ENCODE measurements at places on chromosomes 11 and 22. TPM values are rescaled to one million over a fixed set of nuclear protein-coding genes. Genes with fewer than 3 reads are reported as not detected.

DNA sequence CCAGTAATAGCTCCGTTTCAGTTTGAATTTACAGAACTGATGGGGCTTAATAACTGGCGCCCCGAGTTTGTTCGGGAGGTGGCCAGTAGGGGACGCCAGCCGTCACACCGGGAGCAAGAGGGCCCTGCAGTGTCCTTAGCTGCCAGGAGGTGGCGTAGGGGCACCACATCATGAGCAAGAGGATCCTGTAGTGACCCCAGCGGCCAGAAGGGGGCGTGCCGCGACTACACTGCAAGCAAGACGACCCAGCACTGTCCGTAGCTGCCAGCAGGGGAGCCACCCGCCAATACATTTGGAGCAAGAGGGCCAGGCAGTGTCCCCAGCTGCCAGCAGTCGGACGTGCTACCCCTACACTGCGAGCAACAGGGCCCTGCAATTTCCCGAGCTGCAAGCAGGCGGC lies 663.7 kb upstream of the B3GAT1 start:
- no peak overlapping the region for H3K4me3 ChIP-seq
- peak overlapping the region; percentile 48 for H3K27ac ChIP-seq
- DNase-seq, result no peak
- H3K36me3 ChIP-seq, result no peaks in the 10 kb centered on the region
- H3K27me3 ChIP-seq, result no peaks in the 10 kb centered on the region
- no peaks in the 10 kb centered on the region for H3K4me1 ChIP-seq

- DNase-seq, result no peak
- H3K27me3 ChIP-seq, result no peaks in the 10 kb centered on the region
- peaks cover 14% of the 10 kb centered on the region for H3K4me1 ChIP-seq
- no peak overlapping the region for H3K27ac ChIP-seq
Observed at GRCh38 chr22:43731988-43732387, 80.1 kb downstream of the EFCAB6 start.

- no peak for DNase-seq
- H3K4me3 ChIP-seq, result no peak overlapping the region
- H3K4me1 ChIP-seq, result peaks cover 20% of the 10 kb centered on the region
- H3K27me3 ChIP-seq, result no peaks in the 10 kb centered on the region
Observed at GRCh38 chr11:83726316-83726715, 440.1 kb upstream of the CCDC90B start.

DNA sequence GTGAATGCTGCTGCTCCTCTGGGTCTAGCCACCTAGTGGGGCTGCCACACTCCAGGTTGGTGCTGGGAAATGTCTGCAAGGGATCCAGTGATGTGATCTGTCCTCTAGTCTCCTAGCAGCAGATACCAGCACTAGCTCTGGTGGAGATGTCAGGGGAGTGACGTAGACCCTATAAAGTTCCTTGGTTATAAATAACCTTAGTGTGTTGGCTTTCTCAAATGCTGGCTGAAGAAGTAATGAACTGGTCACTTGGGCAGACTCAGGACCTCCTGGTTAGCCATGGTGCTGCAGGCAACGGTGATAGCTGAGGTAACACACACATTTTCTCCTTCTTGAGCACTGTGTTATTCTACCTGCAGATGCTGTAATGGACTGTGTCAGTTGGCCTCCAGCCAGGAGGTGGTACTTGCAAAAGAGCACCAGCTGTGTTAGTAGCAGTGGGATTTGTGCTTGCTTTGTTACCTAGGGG lies 35.5 kb downstream of the BBOX1 start:
- no peak overlapping the region for H3K27ac ChIP-seq
- DNase-seq, result no peak
- H3K27me3 ChIP-seq, result no peaks in the 10 kb centered on the region

GRCh38 chr11:62588966-62589637 lies 2.2 kb downstream of the TUT1 start:
- peak overlapping the region; percentile 29 for H3K27ac ChIP-seq
- H3K27me3 ChIP-seq, result no peaks in the 10 kb centered on the region
- no peak for DNase-seq
- peak overlapping the region; percentile 96 for H3K4me3 ChIP-seq

GRCh38 chr11:6474806-6475500 lies 1.2 kb upstream of the TRIM3 start:
- peak overlapping the region; percentile 90 for H3K4me3 ChIP-seq
- no peak for DNase-seq
- H3K36me3 ChIP-seq, result peaks cover 6% of the 10 kb centered on the region
- peak overlapping the region; percentile 85 for H3K27ac ChIP-seq
- H3K27me3 ChIP-seq, result no peaks in the 10 kb centered on the region

GRCh38 chr11:44094260-44094868 lies 1.1 kb upstream of the EXT2 start:
- H3K36me3 ChIP-seq, result peaks cover 5% of the 10 kb centered on the region
- H3K4me1 ChIP-seq, result peaks cover 23% of the 10 kb centered on the region
- H3K4me3 ChIP-seq, result peak overlapping the region; percentile 86
- H3K27ac ChIP-seq, result no peak overlapping the region

DNA sequence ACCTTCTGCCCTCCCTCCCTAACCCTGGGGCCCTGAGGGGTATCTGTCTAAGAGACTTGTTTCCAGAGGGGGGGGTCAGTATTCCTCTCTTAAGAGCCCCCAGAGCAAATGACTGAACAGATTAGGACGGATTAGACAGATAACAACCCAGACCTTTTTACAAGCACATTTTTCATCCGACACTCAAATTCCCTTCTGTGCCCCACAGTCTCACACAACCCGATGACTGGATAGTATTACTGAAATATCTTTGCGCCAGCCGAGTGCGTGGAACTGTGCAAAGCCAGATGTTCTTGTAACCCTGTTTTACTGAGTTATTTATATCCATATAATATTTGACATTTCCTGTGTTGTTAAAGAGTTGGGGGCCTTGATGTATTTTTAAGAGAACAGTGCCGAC lies 30.9 kb upstream of the FLI1 start:
- no peak for DNase-seq
- H3K27ac ChIP-seq, result no peak overlapping the region
- H3K4me3 ChIP-seq, result peak overlapping the region; percentile 3
- H3K4me1 ChIP-seq, result peaks cover 34% of the 10 kb centered on the region

DNA sequence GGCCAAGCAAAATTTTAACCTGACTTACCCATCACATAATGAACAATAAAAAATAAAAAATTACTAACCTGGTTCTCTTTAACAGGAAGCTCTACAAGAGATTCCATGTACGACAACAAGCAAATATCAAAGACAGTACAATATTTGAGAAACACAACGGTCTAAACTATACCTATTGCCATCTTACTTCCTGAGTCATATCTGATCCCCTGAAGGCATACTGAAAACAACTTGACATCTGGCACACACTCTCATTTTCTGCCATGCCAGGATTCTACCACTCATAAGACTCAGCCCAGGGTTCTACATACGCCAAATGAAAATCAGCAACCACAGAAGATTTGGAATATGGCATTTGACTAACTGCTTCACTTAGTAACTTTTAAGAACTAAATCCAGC lies 13.8 kb downstream of the DENND5A start:
- H3K4me3 ChIP-seq, result no peak overlapping the region
- no peaks in the 10 kb centered on the region for H3K4me1 ChIP-seq
- peaks cover 12% of the 10 kb centered on the region for H3K36me3 ChIP-seq
- DNase-seq, result no peak
- H3K27me3 ChIP-seq, result no peaks in the 10 kb centered on the region

DNA sequence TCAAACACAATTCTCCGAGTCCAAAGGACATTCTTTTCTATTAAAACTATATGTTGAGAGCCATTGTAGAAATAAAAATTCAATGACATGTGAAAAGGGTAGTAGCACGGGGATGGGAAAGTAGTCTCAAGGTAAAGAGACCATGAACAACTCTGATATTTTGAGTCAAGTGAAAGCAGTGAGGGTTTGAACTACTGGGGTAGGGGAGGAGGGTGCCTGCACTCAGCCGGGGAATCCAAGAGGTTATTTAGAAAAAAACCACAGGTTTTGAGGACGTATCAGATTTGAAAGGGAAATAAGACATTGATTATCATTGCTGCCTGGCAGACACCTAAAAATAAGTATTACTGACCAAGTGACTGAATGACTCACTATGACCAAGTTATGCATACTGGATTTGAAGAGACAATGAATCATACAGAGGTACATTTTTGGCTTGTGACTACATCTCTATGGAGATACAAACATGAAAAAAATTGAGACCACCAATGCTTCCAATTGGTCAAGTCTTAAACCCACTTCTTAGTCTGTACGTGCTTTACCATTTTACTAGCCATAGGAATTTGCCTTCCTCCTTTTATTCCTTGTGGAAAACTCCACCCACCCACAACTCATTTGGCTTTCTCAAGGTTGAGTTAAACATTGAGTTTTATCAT lies 2.2 kb upstream of the OR52H1 start:
- H3K4me1 ChIP-seq, result no peaks in the 10 kb centered on the region
- DNase-seq, result no peak
- peaks cover 4% of the 10 kb centered on the region for H3K27me3 ChIP-seq
- no peak overlapping the region for H3K27ac ChIP-seq
- no peak overlapping the region for H3K4me3 ChIP-seq

GRCh38 chr22:35451592-35451991 lies 51.7 kb downstream of the MCM5 start:
- no peak for DNase-seq
- H3K4me3 ChIP-seq, result no peak overlapping the region
- peaks cover 20% of the 10 kb centered on the region for H3K4me1 ChIP-seq
- H3K36me3 ChIP-seq, result no peaks in the 10 kb centered on the region
- peaks cover 12% of the 10 kb centered on the region for H3K27me3 ChIP-seq

- H3K4me1 ChIP-seq, result no peaks in the 10 kb centered on the region
- H3K27me3 ChIP-seq, result peaks cover 13% of the 10 kb centered on the region
- no peak overlapping the region for H3K4me3 ChIP-seq
- peaks cover 3% of the 10 kb centered on the region for H3K36me3 ChIP-seq
Observed at GRCh38 chr11:112211536-112211935, 14.7 kb upstream of the PTS start.

DNA sequence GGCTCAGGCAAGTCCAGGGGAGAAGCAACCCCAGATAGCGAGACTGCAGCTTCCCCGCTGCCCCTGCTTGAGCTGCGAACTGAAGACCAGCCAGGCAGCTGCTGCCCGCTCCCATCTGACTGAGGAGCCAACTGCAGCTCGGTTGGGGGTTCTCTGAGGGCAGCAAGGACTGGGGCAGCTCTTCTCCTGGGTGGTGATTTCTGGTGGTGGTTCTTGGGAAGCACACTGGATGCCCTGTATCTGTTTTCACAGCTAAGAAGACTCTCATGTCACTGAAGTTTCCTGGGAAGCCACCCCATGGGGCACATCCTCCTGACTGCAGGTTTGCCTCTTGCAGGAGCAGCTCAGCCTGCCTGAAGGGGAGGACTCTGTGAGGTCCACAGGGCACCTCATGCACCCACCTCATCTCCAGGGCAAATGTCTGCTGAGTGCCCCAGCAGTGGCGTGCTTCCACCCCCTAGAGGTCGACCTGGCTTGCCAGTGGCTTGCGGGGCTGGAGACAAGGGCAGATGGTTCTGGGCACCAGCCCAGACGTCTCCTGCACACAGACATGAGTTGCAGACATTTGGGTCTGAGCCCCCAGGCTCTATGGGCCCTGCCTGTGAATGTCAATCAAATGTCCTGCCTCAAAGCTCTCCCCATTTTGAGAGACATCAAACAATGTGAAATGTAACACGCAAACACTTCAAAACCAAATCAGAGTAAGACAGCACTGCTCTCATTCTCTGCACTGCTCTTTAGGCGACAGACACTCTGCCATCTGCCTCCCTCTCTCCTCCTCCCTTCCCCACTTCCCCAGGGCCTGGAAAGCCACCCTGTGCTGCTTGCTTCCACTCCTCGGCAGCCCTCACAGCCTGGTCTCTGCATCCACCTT lies 800.9 kb downstream of the BRD1 start:
- no peak overlapping the region for H3K27ac ChIP-seq
- H3K27me3 ChIP-seq, result peaks cover 25% of the 10 kb centered on the region
- no peaks in the 10 kb centered on the region for H3K36me3 ChIP-seq
- DNase-seq, result no peak
- no peak overlapping the region for H3K4me3 ChIP-seq

DNA sequence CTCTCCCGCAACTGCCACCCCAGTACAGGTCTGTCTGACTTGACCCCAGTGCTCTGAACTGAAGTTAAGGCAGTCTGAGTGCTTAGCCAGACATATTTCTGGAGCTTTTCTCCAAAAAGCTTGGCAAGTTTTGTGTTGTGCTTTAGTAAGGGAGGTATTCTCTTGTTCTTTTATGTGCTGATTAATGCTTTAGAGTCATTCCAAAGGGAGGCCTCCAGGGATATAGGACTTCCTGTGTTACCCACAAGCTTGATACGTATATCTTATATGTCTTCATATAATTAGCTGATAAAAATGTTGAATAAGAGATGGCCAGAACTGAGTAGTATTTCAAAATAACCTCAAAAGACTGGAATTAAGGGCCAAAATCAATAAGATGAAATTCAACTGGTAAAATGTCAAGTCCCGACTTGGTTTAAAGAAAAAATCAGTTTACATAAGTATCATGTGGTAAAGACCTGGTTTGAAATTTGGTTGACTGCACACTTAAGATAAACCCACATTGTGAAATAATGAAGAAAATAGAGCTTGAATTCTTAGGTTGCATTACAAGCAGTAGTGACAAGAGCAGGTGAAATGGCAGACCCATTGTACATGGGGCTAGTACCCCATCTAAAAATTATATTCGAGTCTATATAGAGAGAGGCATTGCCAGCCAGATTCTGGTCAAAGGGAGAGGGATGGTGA lies 226.9 kb downstream of the SNX19 start:
- no peak for DNase-seq
- H3K27me3 ChIP-seq, result no peaks in the 10 kb centered on the region
- no peaks in the 10 kb centered on the region for H3K4me1 ChIP-seq
- no peak overlapping the region for H3K27ac ChIP-seq

DNA sequence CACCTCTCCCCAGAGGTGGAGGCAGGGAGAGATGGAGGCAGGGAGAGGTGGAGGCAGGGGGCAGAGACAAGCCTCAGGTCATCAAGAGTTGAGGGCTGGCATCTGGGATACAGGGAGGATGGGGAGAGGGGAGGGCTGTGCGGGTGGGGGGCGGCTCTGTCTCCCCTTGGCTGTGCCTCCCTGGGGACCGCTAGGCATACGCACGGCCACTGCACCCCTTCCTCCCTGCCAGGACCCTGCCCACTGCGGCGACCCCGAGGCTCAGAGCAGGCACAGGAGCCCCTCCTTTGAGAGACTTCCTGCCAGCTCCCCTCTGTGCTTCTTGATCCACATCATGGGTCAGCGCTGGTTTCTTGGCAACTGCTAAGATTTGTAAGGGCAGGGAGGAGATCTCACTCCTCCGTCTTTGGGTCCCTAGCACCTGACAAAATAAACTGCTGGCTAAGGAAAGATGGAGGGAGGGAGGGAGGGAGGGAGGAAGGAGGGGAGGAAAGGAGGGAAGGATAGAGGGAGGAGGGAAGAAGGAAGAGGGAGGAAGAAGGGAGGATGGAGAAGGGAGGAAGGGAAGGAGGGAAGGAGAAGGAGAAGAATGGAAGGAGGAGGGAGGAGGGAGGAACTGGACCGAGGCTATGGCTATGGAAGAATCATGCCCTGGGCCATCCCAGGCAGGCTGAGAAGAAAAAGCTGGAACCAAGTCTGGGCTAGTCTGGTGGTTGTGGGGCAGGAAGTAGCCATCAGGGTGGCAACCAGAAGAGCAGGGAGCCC lies 18.5 kb downstream of the PRR33 start:
- peaks cover 3% of the 10 kb centered on the region for H3K4me1 ChIP-seq
- H3K4me3 ChIP-seq, result no peak overlapping the region
- DNase-seq, result no peak
- H3K36me3 ChIP-seq, result no peaks in the 10 kb centered on the region
- H3K27ac ChIP-seq, result no peak overlapping the region
- H3K27me3 ChIP-seq, result peaks cover 3% of the 10 kb centered on the region

ACTN3 gene
- 0.57 TPM for total RNA-seq

SCGB1D2 gene
- not detected for total RNA-seq

POTEH gene
- not detected for total RNA-seq

KIRREL3 gene
- total RNA-seq, result 1.00 TPM

SLC5A12 gene
- 1.3 TPM for total RNA-seq

KCNA4 gene
- total RNA-seq, result 2.1 TPM

Data from type B pancreatic cell (in vitro differentiated cells).